A549 treated with ZK216348 at 1 μM for 4 hours (cell line): ENCODE measurements at places on chromosomes 3 and 15. TPM values are rescaled to one million over a fixed set of nuclear protein-coding genes. Genes with fewer than 3 reads are reported as not detected.

Gene GRAMD1C
- 0.23 to 2.3 TPM (median 0.54 TPM) in 5 replicates for total RNA-seq

Gene SLC28A1
- 0.06 TPM in 1 of 5 replicates, not detected in the others for total RNA-seq

Gene ARGFX
- total RNA-seq = not detected in 5 replicates

Gene BFSP2
- not detected in 5 replicates for total RNA-seq

Gene MCTP2
- total RNA-seq = not detected in 5 replicates

Gene STX19
- total RNA-seq = not detected in 5 replicates

Gene CHL1
- not detected in 5 replicates for total RNA-seq
